CD14-positive monocyte (primary cell): ENCODE measurements at places on chromosomes 4 and X.

GRCh38 chr4:178953447-178954120 is 1511.3 kb upstream of the AGA start:
- no peak for DNase-seq

- no peak for DNase-seq
Observed at GRCh38 chr4:12137575-12137974, 708.9 kb upstream of the HS3ST1 start.

DNA sequence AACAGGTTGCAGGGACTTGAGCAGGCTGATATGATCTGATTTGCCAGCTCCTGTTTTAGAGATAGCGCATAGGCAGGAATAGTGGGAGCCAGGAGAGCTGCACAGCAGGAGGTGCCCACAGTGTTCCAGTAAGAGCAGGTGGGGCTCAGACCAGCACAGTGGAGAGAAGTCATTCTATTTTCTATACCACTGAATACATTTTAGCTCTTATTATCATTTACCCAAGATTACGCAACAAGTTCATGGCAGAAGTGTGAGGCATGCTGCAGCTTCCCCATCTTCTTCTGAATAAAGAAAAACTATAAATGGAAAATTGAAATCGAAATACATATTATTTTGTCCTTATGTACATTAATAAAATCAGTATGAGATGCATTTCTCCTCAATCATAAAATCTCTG is 114.7 kb upstream of the EDNRA start:
- no peak for DNase-seq

GRCh38 chrX:65203545-65203944 is 227.3 kb upstream of the ZC4H2 start:
- DNase-seq = no peak

- DNase-seq = no peak
Observed at GRCh38 chr4:77805840-77806239, 13.3 kb downstream of the CNOT6L start.

DNA sequence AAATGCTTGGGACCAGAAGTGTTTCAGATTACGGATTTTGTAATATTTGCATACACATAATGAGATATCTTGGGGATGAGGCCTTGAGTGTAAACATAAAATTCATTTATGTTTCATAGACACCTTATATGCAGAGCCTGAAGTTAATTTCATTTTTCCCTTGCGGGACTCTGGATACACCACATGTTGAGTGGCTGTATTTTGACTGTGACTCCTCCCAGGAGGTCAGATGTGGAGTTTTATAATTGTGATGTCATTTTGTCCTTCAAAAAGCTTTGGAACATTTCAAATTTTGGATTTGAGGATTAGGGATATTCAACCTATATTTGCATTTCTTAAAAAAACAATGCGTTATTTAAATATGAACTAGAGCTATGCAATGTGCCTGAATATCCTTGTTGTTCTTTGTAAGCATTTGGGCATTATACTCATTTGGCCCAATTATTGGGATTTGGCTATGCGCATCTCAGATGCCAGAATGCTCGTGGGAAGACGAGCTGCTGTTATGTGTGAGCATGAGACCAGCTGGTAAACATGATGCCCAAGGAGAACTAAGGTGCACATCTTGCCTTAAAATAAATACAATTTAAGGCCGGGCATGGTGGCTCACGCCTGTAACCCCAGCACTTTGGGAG is 223.0 kb upstream of the STS start:
- no peak for DNase-seq

- no peak for DNase-seq
Observed at GRCh38 chr4:165602621-165603020, 223.8 kb downstream of the CPE start.

DNA sequence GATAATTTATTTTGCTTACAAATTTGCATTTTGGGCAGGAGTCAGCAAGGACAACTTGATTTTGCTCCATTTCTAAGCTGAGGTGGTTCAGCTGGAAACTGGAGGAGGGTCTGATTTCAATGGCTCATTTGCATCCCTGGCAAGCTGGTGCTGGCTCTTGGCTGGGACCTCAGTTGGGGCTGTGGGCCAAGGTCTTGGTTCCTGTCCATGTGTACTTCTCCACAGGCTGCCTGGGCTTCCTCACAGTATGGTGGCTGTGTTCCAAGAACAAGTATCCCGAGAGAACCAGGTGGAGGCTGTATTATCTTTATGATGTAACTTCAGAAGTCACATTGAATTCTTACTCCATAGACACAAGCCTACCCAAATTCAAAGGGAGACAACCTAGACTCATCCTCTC is 77.0 kb upstream of the STX18 start:
- DNase-seq = no peak

GRCh38 chr4:128565565-128566186 is 243.8 kb upstream of the JADE1 start:
- DNase-seq = no peak

DNA sequence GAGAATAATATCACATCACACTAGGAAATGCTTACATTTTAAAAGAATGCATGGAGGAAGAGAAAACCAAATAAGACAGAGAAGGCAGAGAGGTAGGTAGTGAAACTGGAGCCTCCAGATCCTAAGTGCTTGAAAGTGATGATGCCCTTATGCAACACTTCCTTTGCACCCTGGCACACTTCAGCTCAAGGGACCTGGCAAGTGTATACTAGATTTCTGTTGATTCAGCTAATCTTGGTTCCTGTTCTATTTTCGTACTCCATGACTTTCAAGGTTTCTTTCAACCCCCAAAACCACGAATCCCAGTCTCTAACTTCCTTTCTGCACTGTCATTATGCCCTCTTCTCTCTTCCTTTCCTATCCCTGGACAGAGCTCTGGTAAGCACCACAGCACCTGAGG is 36.9 kb upstream of the SH3KBP1 start:
- DNase-seq = peak; percentile 9

- DNase-seq = no peak
Observed at GRCh38 chr4:124757126-124757525, 44.6 kb upstream of the ANKRD50 start.

DNA sequence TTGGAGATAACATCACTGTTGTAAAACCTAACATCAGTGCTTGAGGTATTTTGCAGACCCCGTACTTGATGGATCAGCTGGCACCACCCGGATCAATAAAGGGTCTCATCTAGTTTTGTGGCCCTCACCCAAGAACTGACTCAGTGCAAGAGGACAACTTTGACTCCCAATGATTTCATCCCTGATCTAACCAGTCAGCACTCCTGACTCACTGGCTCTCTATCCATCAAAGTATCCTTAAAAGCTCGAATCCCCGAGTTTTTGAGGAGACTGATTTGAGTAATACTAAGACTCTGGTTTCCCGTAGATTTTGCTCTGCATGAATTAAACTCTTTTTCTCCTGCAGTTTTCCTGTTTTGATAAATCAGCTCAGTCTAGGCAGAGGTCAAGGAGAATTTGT is 2498.1 kb downstream of the PCDH7 start:
- no peak for DNase-seq

DNA sequence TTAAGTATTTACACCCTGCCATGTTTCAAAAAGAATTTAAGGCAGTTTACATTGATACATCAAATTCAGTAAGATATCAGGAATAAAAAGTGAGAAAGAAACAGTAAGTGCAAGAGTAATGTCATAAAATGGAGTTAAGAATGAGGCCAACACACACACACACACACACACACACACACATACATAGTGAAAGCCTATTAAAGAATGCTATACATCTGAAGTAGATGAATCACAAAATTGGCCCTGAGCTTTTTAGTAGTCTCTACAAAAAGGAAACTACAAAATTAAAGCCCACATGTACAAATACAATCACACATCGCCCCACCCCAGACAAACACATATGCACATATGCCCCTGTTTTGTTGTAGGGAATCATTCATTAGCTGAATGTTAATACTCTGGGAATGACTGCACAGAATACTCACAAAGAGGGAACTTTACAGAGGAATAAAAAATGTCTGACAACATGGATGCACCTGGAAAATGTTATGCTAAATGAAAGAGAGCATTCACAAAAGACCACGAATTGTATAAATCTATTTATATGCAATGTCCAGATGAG is 428.8 kb downstream of the IL15 start:
- no peak for DNase-seq

GRCh38 chrX:71128915-71129765 is 10.7 kb downstream of the MED12 start:
- peak; percentile 66 for DNase-seq
